ENCODE measurements at places on chromosomes 6 and 20.

DNA sequence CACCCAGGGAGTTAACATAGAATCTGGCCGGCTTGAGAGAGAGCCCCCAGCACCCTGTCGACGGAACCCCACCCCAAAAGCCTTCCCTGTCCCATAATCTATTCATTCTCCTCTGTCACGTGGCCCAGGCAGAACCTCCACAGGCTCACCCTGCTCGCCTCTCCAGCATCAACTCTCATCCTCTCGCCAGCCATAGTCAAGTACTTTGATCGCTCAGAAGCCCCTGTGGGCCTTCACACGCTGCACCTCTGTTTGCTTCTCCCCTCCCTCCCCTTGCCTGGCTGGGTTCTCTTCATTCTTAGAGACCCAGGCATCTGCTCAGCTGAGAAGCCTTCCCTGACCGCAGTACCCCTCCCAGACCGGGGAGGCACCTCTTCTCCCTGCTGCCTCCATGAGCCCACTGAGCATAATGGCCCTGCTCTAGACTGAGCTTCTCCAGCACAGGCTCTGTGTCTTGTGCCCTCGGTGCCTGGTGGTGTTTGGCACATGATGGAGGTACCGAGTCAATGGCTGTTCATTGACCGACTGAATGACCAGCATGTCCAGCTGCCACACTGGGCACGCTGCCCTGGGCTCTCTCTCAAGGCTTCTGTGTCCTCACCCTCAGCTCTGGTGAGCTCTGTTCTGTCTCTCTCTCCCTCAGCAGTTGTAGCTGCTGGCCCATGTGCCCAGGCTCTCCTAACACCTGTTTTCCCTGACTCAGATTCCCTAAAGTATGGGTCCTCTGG is 33.7 kb downstream of the PKIG start:
- no peak for DNase-seq

GRCh38 chr20:35260426-35260825 is 17.5 kb downstream of the MMP24OS start:
- DNase-seq = no peak

DNA sequence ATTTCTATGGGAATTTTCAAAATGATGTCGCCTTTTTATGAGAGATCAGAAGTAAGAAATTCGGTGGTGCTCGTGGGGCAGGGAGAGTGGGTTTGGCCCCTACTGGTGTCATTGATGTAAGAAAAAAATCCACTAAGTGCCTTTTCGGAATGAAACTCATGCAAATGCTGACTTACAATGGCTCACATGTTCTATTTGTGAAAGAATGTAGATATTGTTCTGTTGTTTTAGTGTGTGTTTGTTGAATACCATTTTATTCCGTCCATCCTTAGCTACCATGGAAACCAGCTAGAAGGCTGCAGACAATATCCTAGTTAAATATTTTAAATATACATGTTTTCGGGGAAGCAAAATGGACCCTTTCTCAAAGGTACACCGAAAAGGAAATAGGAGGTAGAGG is 304.9 kb downstream of the TAF4 start:
- DNase-seq = no peak

- DNase-seq = no peak
Measured at GRCh38 chr6:134714679-134715078, 235.2 kb downstream of the ALDH8A1 start.

DNA sequence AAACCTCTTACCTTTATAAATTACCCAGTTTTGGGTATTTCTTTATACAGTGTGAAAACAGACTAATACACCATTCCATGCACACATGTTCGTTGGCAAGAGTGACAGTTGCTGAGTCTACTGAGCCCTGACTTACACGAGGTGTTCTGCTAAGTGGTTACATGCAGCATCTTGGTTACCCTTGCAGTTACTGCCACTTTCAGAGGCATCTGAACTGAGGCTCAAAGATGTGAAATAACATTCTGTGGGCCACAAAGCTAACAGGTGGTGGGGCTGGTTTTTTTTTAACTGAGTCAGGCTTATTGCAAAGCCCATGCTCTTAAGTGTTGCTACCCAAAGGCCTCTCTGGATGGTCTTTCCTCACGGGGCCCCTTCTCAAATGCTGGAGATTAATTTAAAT is 54.4 kb upstream of the GTSF1L start:
- DNase-seq = no peak

DNA sequence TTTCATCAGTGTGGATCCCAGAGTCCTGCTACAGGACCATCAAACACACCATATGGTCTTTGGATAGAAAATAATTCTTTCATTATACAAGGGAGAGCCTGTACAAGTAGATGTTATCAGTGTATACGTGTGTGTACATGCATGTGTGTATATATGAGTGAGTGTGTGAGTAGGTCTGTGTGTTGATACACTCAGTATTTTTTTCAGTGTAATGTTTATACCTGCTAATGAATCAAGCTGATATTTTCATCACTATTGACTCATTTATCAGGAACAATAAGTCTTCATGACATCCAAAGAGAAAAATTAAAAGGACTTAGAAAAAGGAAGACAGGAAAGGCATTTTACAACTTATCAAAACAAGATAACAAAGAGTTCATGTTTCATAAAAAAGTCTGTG is 66.5 kb downstream of the EPM2A start:
- DNase-seq = no peak

- no peak for DNase-seq
Measured at GRCh38 chr6:35371494-35372262, 29.3 kb downstream of the PPARD start.

DNA sequence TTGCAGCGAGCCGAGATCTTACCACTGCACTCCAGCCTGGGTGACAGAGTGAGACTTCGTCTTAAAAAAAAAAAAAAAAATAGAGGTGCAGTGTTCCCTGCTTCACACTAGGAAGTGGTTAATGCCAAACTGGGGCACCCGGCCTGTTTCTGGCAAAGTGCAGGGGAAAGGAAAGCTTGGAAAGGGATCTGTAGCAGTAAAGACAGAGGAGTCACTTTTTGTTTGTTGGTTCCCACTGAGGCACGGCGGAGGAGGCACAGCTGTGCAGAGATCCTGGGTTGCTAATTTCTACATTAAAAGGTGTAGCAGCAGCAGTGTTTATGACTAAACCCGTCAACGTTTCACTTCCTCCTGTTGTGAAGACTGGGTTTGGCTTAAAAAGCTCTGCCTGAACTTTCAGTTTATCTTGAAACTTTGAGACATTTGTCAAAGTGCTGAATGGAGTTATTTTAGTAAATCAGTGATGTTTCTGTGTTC is 125.6 kb downstream of the CARMIL1 start:
- no peak for DNase-seq

- no peak for DNase-seq
Measured at GRCh38 chr20:20731000-20731944, 18.8 kb upstream of the RALGAPA2 start.

DNA sequence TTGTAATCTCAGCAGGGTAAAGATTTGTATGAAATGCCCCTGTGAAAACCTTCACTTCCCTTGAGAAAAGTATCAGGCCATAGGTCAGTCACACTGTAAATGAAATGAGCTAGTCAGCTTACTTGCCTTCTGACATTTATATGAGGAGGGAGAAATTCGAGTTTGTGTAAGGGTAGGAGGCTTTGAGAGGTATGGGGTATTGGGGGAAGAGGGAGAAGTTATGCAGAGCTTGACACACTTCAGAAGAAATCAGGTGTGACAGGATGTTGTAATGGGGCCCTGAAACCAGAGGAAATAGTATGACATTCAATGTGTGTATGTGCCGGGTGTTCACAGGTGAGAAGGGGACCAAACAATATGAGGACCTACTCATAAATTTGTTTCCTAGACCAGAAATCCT is 64.2 kb upstream of the CCN6 start:
- no peak for DNase-seq

DNA sequence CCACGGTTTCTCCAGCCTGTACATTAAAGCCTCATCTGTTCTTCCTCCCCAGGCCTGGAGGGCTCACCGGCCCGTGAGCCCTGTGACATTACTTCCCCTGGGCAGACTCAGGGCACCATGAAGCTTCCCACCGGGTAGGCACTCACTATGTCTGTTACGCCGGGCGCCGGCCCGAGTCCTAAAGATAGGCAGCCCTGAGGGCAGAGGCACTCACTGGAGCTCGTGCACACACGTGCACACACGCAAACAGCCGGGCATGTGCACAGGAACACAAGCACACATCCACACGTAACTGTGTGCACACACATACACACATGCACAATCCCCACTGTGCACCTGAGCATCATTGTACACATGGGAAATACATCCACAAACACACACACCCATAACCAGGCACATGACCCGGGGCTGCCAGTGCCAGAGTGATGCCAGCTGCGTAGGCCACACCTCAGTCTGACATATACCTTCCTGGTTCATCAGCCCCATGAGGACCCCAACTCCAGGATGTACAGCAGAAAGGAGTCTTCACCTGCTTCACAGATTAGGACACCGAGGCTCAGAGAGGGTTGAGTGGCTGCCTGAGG is 83.7 kb downstream of the YTHDF1 start:
- no peak for DNase-seq

DNA sequence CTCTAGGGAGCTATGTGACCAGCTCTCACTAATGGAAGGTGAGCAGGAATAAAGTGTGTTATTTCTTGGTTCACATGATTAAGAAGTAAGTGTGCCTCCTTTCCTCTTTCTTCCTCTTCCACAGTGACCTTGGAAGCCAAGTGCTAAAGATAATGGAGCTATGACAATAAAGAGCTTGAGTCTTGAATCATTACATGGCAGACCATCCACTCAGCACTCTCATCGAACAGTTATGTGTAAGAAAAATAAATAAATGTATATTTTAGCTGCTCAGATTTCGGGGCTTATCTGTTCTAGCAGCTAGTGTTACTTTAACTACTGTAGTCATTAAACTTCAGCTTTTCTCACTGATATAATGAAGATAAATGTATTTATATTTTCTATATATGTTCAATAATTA is 72.9 kb downstream of the HDGFL1 start:
- DNase-seq = no peak

- DNase-seq = peak; percentile 68
Measured at GRCh38 chr20:24863356-24863755, 85.7 kb upstream of the CST7 start.

GRCh38 chr6:75735491-75736186 is 13.4 kb upstream of the MYO6 start:
- DNase-seq = no peak

DNA sequence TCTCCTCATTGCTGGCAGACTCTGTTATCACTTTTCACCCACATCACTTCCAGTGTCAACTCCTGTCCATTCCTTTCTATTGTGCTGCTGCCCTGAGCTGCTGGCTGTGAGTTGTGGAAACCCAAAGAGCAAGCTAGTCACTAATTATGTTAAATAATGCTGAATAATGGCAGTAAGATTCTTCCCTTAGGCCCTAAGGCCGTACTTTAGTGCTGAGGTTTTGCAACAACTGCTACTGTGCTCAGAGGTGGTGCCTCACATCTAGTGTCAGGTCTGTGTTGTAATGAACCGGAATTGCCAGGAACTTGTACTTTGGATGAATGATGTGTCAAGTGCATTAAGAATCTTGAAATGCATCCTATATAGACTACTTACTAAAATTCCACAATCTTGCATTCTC is 372.2 kb upstream of the RNF217 start:
- DNase-seq = no peak

DNA sequence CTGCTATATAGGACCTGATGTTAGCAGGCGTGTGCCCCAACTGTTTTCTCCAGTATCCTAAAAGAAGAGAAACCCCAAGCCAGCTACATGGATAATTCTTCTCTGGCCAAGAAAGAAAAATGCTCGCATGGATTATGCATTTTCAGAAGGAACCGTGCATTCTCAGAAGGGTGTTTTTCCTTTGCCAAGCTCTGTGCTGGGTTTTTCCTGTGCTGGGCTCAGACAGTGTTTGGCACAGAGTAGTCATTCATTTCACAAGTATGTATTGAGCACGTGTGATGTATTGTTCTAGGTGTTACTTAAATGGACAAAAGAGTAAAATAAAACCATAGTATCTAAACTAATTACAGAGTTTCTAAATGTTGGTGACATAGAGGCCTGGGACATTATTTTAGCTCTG is 62.7 kb upstream of the ZNF133 start:
- no peak for DNase-seq

DNA sequence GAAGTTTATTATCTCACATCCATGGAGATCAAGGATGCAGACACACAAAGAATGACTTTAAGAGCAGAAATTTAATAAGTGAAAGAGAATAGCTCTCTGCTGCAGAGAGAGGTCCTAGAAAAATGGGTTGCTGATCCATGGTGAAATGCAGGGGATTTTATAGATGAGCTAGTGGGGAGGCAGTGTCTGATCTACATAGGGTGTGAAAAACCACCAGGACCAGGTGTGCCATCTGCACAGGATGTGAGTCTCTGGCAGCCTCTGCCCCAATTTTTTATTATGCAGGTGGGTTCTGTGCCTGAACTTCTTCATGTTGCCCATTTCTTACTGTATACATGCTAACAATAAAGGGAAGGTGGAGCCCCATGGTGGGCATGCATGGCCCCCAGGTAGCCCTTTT is 19.9 kb upstream of the NANP start:
- DNase-seq = no peak

GRCh38 chr6:126172131-126172530 is 167.8 kb upstream of the CENPW start:
- DNase-seq = no peak

DNA sequence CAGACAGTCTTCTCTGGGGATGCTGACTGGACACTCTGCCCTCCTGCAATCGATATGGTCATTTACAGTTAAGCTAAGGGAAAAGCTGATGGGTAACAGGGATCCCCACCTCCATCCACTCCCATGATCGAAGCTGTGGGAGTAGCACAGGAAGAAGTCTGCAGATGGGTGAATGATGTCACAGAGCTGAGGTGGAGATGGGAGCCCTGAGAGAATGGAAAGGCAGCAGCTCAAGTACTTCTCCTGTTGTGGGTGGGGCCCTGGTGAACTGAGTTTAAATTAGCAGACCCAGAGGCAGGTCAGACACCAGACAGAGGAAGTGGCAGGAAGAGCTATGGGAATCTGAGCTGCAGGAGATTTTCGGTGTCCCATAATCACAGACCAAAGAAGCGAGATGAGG is 29.0 kb downstream of the HDGFL1 start:
- DNase-seq = no peak

- DNase-seq = no peak
Measured at GRCh38 chr20:10987651-10988383, 314.0 kb upstream of the JAG1 start.

DNA sequence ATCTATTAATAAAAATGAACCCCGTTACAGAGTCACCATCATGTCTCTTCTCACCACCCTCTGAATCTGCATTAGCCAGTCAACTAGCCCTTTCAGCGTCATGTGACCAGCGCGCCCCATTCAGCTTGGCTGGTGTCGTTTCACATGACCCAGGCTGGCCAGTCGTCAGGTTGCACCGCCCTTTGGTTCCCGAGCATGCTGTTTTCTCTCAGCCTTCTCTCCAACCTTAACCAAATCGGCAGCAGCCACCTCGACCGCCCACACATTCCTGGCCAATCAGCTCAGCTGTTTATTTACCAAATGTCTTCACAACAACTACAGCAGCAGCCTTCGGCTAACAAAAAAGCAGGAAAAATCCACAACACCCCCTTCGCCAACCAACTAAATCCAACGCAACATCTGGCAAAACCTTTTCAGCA is 5.6 kb downstream of the SRSF3 start:
- no peak for DNase-seq

- DNase-seq = no peak
Measured at GRCh38 chr6:37761554-37762271, 57.8 kb upstream of the ZFAND3 start.
